ENCODE measurements at places on chromosomes 2 and 18.

DNA sequence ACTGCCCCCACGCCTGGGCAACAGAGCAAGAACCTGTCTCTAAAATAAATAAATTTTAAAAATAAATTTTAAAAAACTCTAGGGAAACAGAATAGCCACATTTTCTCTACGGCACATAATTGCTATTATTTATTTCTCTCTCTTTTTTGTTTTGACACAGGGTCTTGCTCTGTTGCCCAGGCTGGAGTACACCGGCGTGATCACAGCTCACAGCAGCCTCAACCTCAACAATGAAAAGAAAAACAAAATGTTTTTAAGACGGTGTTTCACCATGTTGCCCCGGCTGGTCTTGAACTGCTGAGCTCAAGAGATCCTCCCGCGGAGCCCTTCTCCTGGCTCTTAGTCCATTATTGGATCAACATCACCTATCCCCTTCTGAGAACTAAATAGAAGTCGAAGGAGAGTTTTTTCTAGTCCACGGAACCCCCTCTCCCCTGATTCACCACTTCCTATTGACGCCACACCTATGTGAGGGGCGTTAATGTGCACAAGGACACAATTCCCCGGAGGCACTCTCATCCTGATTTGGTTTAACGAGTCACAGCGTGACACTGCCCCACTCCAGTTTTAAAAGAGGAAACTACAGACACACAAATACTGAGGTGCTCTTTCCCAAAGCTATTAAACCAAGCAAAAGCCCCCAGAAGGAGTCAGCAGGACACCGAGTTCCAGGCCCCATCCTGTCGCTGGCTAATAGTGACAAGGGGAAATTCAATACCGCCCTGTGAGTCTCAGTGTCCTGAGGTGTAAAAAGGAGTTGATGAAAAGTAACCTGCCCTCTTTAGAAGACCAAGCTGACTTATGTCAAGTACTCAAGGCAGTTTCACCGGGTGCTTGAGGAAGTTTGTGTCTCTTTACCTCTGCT, 1.1 kb downstream of the NPC1 start:
- peak; percentile 27 for DNase-seq

- DNase-seq = no peak
Measured at GRCh38 chr2:222825031-222825430, 35.8 kb upstream of the ACSL3 start.

DNA sequence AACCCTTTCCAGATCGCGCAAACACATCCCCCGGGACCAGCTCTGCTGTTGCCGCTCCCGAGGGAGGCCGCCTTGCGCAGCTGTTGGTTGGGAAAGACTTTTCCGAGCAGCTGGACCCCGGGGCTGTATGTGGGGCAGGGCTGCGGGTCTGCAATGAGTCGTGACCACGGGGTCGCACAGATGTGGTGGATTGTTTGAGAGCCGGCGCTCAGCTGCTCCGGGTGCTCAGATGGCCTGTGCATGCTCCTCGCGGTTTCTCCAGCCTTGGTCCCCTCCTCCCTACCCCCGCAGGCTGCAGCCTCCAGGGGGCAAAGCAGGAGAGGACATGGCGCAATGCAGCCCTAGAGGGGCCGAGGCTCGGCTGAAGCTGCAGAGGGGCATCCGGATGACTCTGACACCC, 105.2 kb upstream of the OTOS start:
- DNase-seq = no peak

DNA sequence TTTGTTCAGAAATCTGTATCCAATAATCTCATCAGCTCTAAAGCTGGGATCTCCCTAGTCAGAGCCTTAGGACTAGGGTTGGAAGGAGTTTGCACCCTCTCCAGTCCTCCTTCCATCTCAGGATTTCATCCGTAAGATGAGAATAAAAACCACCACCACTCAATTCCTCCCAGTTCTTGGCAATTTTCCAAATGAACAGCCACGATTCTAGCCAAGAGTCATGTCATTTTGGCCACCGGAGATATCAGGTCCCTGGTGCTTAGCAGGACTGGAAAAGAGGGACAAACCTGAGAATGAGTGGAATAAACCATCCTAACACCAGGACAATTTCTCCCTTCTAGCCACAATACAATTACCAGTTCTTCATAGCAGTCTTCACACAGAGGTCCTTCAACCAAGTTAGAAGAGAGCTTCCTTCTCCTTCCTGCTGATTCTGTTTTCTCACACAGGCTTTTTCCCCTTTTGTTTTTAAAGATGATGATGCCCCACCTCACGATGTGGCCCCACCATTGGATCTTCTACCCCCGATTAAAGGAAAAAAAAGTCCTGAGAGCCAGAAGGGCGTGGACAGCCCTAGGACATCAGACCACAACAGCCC, 36.2 kb downstream of the KIAA2012 start:
- no peak for DNase-seq

DNA sequence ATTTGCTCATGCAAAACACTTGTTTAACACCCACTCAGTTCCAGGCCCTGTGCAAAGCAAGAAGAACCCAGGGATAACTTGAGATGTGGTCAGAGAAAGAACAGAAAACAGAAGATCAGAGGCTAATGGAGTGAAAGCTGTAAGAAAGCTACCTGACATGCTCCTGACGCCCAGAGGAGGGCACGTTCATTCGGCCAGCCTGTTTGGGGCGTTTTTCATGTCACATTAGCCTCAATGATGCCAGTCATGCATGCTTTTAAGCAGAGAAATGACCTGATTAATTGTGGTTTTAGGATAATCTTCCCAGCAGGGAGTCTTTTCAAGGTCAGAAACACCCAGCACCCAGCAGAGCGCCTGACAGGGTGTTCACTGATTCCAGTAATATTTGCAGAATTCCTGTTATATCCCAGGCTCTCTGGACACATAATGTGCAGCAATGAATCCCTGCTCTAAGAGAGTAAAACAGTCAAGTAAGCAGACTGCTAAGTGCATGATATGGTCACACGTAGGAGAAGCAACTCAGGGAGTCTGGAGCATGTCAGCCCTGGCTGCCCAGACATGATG, 320.0 kb downstream of the LRATD1 start:
- DNase-seq = no peak

GRCh38 chr2:141182246-141182645, 948.6 kb downstream of the LRP1B start:
- no peak for DNase-seq

- DNase-seq = no peak
Measured at GRCh38 chr2:5391362-5391761, 300.8 kb upstream of the SOX11 start.

DNA sequence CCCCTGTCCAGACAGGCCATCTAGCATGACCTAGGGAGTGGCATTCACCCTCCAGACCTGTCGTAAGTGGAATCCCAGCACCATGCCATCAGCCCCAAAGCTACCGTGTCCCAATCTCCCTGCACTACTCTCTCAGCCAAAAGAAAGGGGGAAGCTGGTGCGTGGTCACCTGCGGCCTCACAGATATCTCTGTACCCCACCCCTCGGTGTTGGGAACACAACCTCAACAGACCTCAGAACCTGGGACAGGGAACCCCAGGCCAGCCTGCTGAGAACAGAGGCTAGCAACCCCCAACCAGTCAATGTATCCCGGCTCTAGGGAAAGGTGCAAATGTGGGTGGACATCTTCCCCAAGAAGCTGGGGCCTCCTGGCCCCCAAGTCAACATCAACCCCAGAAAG, 38.2 kb downstream of the LMAN2L start:
- DNase-seq = no peak

GRCh38 chr2:47676261-47676926, 106.6 kb upstream of the MSH6 start:
- DNase-seq = no peak

- DNase-seq = no peak
Measured at GRCh38 chr2:12442476-12442847, 274.3 kb upstream of the TRIB2 start.

- no peak for DNase-seq
Measured at GRCh38 chr2:52294628-52295027, 1262.7 kb upstream of the NRXN1 start.

GRCh38 chr2:138827426-138828054, 47.4 kb upstream of the NXPH2 start:
- peak; percentile 67 for DNase-seq

- no peak for DNase-seq
Measured at GRCh38 chr2:190592831-190593230, 56.1 kb upstream of the NAB1 start.

DNA sequence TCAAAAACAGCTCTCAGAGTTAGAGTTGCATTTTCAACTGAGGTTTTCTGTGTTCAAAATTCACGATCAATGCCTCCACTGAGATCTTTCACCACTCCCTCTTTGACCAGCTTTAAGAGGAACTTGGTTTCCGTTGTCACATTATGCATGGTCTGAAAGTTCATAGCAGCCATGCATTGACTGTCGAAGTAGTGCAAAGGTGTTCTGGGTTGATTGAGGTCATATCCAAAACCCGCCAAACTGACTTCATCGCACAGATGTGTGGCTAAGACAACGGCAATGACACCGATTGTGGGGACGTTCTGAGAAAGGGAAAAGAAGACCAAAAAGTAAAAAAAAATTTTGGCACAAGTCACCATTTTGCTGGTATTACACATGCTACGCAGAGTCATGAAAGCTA, 48.7 kb downstream of the ST3GAL5 start:
- no peak for DNase-seq

GRCh38 chr2:16215902-16216557, 275.7 kb downstream of the MYCN start:
- no peak for DNase-seq

DNA sequence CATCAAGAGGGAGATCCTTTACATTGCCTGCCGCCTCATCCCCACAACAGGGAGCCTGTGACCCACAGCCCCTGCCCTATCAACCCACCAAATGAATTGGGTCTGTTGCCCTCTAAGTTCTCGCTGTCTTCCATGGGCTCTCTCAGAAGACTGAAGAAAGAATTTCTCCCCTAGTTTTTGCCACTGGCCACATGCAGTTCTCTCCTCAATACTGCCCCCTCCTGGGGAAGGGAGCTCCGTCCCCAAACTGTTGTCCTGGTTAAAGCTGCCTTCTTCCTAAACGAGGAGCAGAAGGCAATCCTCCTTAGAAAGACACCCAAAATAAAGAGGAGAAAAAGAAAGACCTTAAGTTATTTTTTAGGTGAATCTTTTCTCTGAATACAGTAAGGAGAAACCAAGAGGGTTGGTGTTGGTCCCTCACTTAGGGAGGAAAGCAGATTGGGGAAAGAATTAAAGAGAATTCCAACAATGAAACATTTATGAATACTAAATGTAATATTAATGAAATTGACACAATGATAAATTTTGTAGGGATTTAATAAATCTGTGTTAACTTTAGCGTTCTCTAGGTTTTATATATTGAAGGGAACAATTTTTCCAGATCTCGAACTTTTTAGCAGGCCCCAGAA, 31.1 kb upstream of the SATB2 start:
- peak; percentile 53 for DNase-seq

- no peak for DNase-seq
Measured at GRCh38 chr2:3457524-3458395, 61.6 kb downstream of the ADI1 start.

GRCh38 chr2:35495182-35495581, 860.4 kb upstream of the CRIM1 start:
- no peak for DNase-seq

- DNase-seq = no peak
Measured at GRCh38 chr18:39299152-39299551, 1733.6 kb upstream of the CELF4 start.

- DNase-seq = no peak
Measured at GRCh38 chr18:13573750-13574149, 152.6 kb downstream of the FAM210A start.

- no peak for DNase-seq
Measured at GRCh38 chr2:86302320-86302719, 35.1 kb downstream of the REEP1 start.

DNA sequence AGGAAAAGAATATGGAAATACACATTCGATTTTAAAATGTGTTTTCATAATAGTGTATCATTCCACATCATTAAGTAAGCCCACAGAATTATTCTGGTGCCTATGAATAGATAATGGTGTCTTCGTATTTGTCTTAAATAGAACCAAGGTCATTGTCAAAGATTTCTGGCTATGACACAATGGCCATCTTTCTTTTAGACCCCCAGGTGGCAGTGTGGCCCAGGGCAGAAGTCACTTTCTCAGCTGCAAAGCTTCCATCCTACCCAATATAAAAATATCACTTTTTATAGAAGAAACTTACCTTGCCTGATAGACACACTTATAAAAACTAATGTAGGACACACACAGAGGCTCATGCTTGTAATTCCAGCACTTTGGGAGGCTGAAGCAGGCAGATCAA, 57.5 kb downstream of the ZRANB3 start:
- peak; percentile 19 for DNase-seq

GRCh38 chr2:37350034-37350433, 5.6 kb downstream of the QPCT start:
- no peak for DNase-seq

DNA sequence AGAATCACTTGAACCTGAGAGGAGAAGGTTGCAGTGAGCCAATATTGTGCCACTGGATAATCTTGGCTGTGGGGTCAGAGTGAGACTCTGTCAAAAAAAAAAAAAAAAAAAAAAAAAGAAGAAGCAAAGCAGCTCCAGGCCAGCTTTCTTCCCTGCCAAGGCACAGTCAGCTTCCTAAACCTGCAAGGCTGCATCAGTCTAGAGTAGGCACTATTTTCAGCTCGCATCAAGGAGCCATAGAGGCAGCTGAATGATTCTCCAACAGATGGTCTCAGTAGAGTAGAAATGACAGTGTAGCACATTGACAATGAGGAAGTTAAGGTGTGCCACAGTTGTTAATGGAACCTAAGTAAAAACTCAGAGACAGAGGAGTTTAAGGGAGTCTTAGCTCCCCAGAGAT, 35.6 kb downstream of the BMP10 start:
- DNase-seq = no peak

GRCh38 chr2:54845094-54845493, 121.6 kb downstream of the EML6 start:
- no peak for DNase-seq

- no peak for DNase-seq
Measured at GRCh38 chr2:113137827-113138226, 10.4 kb downstream of the IL1RN start.

GRCh38 chr2:203811491-203812221, 55.9 kb upstream of the CTLA4 start:
- peak; percentile 92 for DNase-seq

DNA sequence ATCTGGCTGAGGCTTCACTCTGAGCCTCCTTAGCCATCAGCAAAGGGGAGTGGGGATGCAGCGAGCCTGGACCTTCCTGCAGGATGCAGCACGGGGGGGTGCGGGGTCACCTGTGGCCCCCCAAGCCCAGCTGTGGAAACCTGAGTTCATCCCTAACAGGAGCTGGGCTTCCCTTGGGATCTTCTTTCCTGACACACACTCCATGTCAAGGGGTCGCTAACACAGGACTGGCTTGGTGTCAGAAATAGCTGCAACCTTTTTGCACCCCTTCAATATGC, 174.7 kb downstream of the RTP5 start:
- DNase-seq = no peak

DNA sequence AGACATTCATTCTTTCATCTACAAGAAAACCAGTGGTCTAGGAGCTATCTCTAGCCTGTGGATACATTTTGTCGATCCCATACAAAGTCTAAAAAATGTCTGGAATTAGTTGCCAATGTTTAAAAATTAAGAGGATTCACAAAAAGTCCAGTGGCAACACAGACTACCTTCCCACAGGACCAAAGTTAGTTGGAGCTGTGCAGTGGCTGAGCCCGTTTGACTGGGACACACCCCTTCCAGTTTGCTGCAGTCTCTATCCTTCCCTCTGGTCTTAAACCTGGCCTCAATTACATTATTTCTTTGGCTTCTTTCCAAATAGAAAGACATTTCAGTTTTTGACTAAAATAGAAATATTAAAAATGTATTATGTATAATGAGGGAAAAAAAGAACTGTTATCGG, 18.6 kb downstream of the SLC16A14 start:
- no peak for DNase-seq

All from AG10803 (cell line).